ENCODE measurements at places on chromosomes 5 and 9.

DNA sequence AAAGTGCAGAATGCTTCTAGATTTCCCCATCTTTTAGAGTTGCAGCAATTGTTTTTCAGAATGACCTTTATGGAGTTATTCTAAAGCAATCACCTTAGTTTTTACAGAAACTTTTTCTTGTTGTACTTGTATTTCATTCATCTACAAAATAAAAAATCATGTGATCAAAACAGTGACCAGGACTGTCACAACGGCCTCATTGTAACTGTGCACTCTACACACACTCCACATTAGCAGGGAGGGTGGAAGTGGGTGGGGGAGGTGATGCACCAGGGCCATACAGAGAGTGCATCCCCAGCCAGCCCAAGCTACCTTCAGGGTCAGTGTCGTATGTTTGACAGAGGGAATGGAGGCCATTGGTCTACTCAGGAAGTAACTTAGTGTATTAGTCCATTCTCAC lies 26.9 kb downstream of the EGFLAM start:
- H3K4me1 ChIP-seq: no peaks in the 10 kb centered on the region
- H3K27me3 ChIP-seq: 0 out of 2 replicates have a peak, but pooled peaks cover 2% of the 10 kb centered on the region
- H3K4me3 ChIP-seq: no peak overlapping the region
- DNase-seq: no peak

DNA sequence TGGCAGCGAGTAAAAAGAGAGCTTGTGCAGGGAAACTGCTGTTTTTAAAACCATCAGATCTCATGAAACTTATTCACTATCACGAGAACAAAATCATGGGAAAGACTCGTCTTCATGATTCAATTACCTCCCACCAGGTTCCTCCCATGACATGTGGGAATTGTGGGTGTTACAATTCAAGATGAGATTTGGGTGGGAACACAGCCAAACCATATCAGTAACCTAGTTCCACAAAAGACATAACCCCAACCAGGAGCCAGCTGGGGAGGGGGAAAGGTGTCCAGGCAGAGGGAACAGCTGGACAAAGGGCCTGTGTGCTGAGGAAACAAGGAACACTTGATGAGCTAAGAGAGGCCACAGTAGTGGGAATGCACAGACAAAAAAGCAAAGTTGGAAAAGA lies 71.1 kb downstream of the BASP1 start:
- H3K36me3 ChIP-seq: no peaks in the 10 kb centered on the region
- peaks cover 17% of the 10 kb centered on the region for H3K4me1 ChIP-seq

GRCh38 chr5:107636555-107636954 lies 34.2 kb downstream of the EFNA5 start:
- no peaks in the 10 kb centered on the region for H3K4me1 ChIP-seq
- H3K4me3 ChIP-seq: no peak overlapping the region
- H3K27ac ChIP-seq: no peak overlapping the region
- H3K27me3 ChIP-seq: no peaks in the 10 kb centered on the region

DNA sequence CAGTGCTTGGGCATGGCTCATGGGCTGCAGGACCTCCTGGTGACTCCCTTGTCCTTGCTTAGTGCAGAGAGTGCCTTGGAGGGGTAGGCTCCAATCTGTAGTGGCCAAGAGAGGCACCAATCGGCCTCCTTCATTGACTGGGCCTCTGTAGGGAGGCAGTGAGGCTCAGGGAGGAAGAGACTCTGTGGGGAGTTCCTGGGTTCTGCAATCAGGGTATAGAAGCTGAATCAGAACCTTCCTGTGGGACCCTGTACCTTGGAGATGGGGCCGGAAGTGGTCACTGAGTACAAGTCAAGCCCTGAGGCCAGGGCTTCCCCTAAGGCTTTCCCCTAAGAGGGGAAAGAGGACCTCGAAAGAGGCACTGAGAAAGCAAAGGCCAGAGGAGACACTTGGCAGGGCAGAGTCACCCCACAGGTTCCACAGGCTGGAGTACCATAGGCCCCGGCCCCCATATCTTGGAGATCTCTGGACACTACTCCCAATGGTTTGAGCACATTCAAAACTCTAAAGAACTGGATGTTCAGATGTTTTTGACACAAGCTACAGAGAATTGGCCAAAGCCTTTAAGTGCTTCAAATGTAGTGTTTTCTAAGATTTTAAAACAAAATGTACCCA lies 190.5 kb downstream of the HSPA4 start:
- H3K27me3 ChIP-seq: no peaks in the 10 kb centered on the region
- DNase-seq: no peak
- H3K4me1 ChIP-seq: no peaks in the 10 kb centered on the region

- no peak overlapping the region for H3K27ac ChIP-seq
- no peak for DNase-seq
- no peak overlapping the region for H3K4me3 ChIP-seq
- H3K36me3 ChIP-seq: no peaks in the 10 kb centered on the region
- H3K27me3 ChIP-seq: no peaks in the 10 kb centered on the region
Observed at GRCh38 chr9:17719053-17719452, 140.2 kb downstream of the SH3GL2 start.

DNA sequence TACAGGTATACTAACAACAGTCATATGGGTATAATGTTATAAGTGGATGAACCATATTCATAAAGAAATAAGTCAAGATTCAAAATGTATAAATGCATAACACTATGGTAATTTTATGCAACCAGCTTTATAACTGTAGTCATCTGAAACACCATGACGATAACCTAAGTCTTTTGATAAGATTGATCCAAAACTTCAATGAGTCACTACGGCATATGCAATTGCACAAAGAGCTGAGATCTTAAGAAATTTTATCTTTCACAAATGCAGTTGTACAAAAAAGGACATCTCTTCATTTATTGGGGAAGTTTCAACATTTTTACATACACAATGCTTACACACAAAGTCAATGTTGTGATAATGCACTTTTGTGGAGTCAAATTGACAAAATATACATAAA lies 20.3 kb downstream of the FAM81B start:
- no peak overlapping the region for H3K27ac ChIP-seq
- H3K4me3 ChIP-seq: no peak overlapping the region
- no peaks in the 10 kb centered on the region for H3K27me3 ChIP-seq
- no peak for DNase-seq

DNA sequence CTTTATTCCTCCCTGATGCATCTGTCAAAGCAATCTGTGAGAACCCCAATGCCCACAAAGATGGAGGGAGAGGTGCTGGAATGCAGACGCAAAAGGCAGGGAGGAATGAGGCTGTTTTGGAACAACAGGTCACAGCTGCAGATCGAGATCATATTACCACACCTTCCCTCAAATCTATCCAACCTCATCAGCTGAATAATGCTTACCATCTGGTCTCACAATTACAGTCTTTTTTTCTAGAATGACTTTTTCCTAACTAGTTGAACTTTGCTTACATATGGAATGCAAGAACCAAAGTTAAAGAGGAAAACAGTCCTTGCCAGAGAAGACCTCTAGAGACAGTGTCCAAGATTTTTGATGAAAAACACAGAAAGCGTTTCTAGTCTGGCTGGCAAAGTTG lies 158.1 kb downstream of the LPAR1 start:
- H3K4me3 ChIP-seq: no peak overlapping the region
- H3K36me3 ChIP-seq: no peaks in the 10 kb centered on the region
- no peak for DNase-seq
- no peak overlapping the region for H3K27ac ChIP-seq

GRCh38 chr9:4904322-4905134 lies 80.5 kb upstream of the JAK2 start:
- no peak overlapping the region for H3K4me3 ChIP-seq
- H3K27me3 ChIP-seq: no peaks in the 10 kb centered on the region
- DNase-seq: no peak
- no peaks in the 10 kb centered on the region for H3K36me3 ChIP-seq
- H3K27ac ChIP-seq: no peak overlapping the region

GRCh38 chr9:115006660-115007059 lies 76.3 kb upstream of the TNFSF8 start:
- no peaks in the 10 kb centered on the region for H3K36me3 ChIP-seq
- H3K27ac ChIP-seq: no peak overlapping the region

DNA sequence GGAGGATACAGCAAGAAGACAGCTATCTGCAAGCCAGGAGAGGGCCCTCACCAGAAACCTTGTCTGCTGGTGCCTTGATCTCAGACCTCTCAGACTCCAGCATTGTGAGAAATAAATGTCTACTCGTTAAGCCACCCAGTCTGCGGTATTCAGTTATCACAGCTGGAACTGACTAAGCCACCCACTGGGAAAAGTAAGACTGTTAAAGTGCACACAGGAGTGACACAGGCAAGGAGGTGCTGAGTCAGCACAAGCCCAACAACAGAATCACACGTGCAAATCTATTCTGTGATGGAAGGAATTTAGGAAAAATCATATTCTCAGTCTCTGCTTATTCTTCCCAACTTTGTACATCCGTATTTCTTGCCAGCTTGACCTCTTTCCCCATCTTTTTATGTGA lies 200.0 kb downstream of the NR2F1-AS1 start:
- no peak overlapping the region for H3K4me3 ChIP-seq
- H3K4me1 ChIP-seq: no peaks in the 10 kb centered on the region
- no peak for DNase-seq
- H3K27ac ChIP-seq: no peak overlapping the region
- no peaks in the 10 kb centered on the region for H3K36me3 ChIP-seq
- H3K27me3 ChIP-seq: no peaks in the 10 kb centered on the region

DNA sequence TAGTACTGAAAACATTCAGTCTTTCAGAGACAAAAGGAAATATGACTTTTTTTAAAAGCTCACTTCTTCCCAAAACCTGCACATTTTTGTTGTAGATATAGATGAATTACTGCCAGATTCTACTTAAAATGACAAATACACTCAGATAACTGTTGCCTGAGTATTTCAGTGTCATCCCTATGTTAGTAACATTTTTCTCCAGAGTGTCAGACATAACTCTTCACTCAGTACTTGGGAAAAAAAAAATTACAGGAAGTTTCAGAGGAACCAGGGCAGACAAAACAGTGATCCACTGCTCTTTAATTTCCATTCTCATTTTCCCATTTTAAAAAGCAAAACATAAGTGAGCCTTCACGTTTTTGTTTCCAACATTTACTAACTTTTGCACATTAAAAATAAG lies 79.3 kb upstream of the ITGA1 start:
- no peaks in the 10 kb centered on the region for H3K4me1 ChIP-seq
- H3K4me3 ChIP-seq: no peak overlapping the region

- no peak for DNase-seq
- H3K27me3 ChIP-seq: no peaks in the 10 kb centered on the region
- H3K4me1 ChIP-seq: no peaks in the 10 kb centered on the region
- H3K4me3 ChIP-seq: no peak overlapping the region
- no peaks in the 10 kb centered on the region for H3K36me3 ChIP-seq
Observed at GRCh38 chr5:174340226-174340625, 294.7 kb downstream of the NSG2 start.

- H3K27me3 ChIP-seq: no peaks in the 10 kb centered on the region
- DNase-seq: peak; percentile 86
- no peak overlapping the region for H3K4me3 ChIP-seq
- H3K27ac ChIP-seq: peak overlapping the region; percentile 51
- peaks cover 20% of the 10 kb centered on the region for H3K4me1 ChIP-seq
- H3K36me3 ChIP-seq: no peaks in the 10 kb centered on the region
Observed at GRCh38 chr5:81425569-81425968, 31.6 kb upstream of the ACOT12 start.

GRCh38 chr9:87276851-87277261 lies 220.8 kb upstream of the DAPK1 start:
- no peak for DNase-seq
- no peak overlapping the region for H3K4me3 ChIP-seq
- H3K4me1 ChIP-seq: no peaks in the 10 kb centered on the region

GRCh38 chr5:2780421-2781171 lies 29.1 kb upstream of the IRX2 start:
- no peak for DNase-seq
- H3K36me3 ChIP-seq: no peaks in the 10 kb centered on the region
- no peak overlapping the region for H3K27ac ChIP-seq
- no peaks in the 10 kb centered on the region for H3K4me1 ChIP-seq
- no peaks in the 10 kb centered on the region for H3K27me3 ChIP-seq

GRCh38 chr5:109844695-109845094 lies 155.0 kb downstream of the MAN2A1 start:
- H3K4me3 ChIP-seq: no peak overlapping the region
- H3K27me3 ChIP-seq: no peaks in the 10 kb centered on the region
- no peaks in the 10 kb centered on the region for H3K4me1 ChIP-seq

DNA sequence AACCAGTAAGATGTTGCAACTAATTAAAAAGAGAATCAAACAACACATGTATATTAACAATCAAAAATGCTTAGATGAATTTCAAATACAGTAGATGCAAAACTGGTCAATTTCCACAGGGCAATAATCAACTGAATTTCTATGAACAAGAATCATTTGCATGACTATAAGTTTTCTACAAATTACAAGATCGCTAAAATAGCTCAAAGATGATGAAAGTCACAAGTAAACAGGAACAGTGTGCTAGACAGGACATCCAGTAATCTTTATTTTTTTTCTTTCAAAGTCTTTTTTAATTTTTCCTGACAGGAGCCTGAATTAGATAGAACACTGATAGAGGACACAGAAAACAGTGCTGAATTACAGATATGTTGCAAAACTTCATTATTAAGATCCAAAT lies 608.2 kb upstream of the DAB2 start:
- H3K36me3 ChIP-seq: no peaks in the 10 kb centered on the region
- H3K4me1 ChIP-seq: peaks cover 20% of the 10 kb centered on the region
- DNase-seq: no peak
- no peak overlapping the region for H3K4me3 ChIP-seq
- H3K27ac ChIP-seq: peak overlapping the region; percentile 48

DNA sequence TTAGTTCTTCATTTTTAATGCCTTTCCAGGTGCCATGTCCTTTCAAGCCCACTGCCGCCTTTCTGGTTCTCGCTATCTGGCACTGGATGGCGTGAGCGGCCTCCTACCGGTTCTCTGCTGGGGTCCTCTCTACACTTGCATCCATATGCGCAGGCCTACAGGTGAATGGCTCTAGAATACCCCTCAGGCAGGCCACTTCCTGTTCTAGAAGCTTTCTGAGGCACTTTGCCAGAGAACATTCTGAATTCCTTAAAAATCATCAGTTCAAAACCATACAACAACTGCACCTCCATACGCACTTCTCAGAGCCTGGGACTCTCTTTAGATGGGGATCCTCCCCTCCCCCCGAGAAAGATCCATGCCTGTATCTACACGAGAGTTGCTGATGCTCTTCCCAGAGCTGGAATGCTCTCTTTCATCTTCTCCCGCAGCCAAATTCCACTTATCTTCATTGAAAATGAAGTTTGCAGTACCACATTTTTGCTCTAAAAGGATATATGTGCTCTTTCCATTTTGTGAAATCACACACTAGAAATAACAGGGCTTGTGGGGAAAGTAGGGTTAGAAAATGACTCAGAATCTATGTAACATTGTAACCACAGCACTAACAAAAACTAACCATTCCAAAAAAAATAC lies 1.4 kb upstream of the LHFPL2 start:
- H3K27ac ChIP-seq: no peak overlapping the region
- peaks cover 10% of the 10 kb centered on the region for H3K4me1 ChIP-seq
- no peak overlapping the region for H3K4me3 ChIP-seq
- DNase-seq: no peak
- H3K27me3 ChIP-seq: no peaks in the 10 kb centered on the region

- H3K4me3 ChIP-seq: no peak overlapping the region
- no peaks in the 10 kb centered on the region for H3K4me1 ChIP-seq
- no peak overlapping the region for H3K27ac ChIP-seq
- no peaks in the 10 kb centered on the region for H3K27me3 ChIP-seq
Observed at GRCh38 chr9:116673375-116673774, 13.7 kb upstream of the TRIM32 start.

Data from Karpas-422 (cell line).